ENCODE measurements at places on chromosomes 1 and 21.

DNA sequence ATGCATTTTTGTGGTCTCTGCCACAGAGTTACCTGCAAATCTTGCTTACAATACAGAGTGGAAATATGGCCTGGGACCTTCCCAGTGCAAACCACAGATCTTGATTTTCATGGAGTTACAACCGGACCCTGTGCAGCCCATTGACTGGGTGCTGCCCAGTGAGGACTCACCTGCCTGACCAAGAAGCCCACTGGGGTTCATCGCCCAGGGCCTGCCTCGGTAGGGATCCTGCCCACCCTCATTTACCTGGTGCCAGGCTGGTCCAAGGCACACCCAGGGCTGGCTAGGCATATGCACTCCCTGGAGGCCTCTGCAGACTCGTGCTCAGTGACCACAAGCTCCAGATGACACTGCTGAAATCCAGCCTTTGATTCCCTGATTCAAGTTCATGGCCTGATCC lies 572.7 kb downstream of the NPHP4 start:
- DNase-seq = no peak

DNA sequence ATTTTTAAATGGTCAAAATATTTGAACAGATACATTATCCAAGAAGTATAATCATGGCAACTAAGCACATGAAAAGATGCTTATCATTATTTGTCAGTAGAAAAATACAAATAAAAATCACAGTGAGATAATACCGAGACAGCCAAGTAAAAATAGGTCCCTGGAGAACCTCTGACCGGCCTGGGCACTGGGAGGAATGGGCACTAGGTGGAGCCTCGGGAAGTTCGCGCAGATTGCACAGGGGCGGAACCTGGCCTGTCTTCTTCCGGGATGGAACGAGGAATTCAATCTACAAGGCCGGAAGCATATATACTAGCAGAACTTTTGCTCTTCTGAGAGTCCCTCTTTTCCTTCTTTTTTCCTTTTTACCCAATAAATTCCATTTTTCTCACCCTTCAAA lies 148.5 kb upstream of the CHRM3 start:
- peak; percentile 7 for DNase-seq

- no peak for DNase-seq
These were observed 375.1 kb downstream of the NPHP4 start for GRCh38 chr1:5617179-5617520.

GRCh38 chr1:45796381-45796780 lies 7.0 kb upstream of the MAST2 start:
- no peak for DNase-seq

DNA sequence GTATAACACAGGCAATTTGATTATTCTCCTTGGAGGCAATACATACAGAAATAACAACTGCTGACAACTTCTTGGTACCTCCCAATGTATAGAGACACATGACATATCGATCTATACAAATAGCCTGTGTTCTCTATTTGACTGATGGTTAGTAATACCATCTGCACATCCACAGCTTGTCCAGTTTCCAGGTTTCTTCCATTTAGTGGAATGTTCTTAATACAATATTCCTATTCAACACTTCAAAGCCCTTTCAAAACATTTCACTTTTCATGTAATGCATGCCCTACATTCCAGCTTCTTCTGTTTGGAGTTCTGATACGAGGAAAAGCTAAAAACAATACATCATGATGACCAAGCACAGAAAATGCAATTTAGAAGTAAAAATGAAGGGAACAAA lies 37.0 kb upstream of the GORAB start:
- DNase-seq = no peak

- no peak for DNase-seq
These were observed 24.6 kb upstream of the KLF17 start for GRCh38 chr1:44094047-44094446.

DNA sequence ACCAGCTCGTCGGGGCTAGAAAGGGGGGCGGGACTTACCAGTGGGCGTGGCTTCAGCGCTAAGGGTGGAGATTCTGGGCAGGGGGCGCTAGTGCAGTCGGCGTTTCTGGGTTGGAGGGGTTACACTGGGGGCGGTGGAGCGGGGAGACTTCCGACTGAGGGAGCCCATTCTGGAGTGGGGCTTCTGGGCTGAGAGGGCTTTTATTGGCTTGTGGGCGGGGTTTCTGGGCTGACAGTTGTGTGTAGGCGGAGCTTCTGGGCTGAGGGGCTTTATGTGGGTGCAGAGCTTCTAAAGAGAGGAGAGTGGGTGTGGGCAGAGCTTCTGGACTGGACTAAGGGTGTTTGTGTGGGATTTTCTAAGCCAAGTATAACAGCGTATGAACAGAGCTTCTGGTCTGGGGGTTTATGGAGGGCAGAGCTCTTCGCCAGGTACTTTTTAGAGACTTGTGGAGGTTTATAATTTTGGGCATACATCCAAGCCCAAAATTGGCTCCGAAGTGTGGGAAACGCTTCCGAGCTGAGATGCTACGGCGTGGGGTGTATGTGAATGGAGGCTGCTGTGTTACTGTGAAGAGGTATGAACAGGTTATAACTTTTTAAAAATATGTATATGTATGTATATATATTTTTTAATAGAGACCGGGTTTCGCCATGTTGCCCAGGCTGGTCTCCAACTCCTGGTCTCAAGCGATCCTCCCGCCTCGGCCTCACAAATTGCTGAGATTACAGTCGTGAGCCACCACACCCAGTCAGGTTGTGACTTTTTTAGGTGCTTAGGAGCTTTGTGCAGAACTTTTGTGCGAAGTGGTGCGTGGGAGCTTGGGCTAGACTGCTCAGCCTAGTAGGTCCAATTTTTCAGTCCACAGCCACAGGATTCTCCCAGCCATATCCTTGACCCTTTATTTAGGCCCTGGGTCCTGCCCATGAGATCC lies 825 bp downstream of the TMEM39B start:
- DNase-seq = no peak

DNA sequence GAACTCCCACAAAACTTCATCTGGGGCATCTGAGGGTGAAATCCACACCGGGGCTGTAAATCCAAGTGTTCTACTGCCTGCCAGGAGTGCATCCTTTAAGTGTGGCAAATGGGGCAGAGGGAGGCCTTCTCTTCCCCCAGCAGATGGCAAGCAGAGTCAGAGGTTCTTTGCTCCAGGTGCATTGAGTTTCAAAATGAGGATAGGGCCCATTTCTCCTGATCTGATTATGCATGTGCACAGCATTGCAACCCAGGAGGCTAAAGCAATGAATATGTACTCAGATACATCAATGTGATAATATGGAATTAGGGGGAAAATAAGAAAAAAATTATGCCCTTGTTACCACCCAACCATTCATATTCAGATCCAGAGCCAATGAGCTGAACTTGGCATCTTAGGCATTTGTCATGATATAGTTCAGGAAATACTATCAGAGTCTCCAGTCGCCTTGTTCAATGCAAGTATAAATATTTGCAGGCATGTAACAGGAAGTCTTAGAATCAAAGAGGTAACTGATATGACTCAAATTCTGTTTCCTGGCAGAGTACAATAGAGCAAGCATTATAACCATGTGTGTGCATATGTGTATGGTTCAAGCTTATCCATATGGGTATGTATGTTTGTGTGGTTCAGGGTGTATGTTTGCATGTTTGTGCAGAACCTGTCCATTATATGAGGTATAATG lies 473.8 kb upstream of the PKN2 start:
- DNase-seq = no peak

GRCh38 chr1:227379555-227379892 lies 61.2 kb upstream of the CDC42BPA start:
- DNase-seq = no peak

DNA sequence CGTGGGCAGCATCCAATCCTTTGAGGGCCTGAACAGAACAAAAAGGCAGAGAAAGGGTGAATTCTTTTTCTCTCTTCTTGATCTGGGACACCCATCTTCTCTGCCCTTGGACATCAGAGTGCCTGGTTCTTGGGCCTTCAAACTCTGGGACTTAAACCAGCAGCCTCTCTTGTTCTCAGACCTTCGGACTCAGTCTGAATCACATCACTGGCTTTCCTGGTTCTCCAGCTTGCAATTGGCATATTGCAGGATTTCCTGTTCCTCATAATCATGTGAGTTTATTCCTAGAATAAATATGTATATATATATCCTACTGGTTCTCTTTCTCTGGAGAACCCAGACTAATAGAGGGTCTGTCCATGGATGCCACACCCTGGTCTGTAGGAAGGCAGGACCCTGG lies 16.3 kb upstream of the TENT5C start:
- no peak for DNase-seq

DNA sequence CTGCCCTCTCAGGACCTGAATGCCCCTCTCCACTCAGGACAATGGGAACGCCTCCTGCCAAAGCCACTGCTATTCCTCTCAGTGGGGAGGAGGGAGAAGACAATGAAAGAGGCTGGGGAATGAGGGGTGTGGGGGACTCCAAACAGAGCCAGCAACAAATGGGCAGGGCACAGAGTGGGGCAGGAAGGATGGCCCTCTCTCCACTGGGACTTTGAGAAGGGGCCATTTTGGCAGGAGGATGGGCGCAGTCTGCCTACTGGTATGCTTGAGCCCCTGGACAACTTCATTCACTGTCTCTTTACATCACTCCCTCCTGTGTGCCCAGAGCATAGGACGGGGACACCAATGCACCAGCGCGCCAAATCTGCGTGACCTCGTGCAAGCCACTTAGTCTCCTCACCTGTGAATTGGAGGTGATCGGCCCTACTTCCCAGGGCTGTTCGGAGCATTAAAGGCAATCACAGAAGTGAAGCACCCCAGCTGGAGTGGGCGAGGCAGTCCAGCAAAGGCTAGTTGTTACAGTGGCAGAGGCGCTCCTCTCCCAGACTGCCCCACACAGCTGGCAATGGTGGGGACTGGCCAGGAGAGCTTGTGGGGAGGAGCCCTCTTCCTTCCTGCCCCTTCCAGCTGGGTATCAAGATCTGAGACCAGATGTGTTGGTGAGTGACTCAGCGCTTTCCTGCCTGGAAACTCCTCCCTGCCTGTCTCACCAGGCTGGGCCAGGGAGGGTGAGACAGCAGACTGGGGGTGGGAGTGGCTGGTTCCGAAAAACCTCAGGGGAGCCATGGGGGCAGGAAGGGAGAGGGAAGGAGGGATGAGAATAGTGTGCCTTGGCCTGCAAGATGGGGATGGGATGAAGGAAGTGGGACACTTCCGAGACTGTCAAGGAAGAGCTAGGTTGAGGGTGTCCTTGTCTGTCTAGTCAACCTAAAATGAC lies 22.4 kb upstream of the SYNC start:
- DNase-seq = peak; percentile 65

DNA sequence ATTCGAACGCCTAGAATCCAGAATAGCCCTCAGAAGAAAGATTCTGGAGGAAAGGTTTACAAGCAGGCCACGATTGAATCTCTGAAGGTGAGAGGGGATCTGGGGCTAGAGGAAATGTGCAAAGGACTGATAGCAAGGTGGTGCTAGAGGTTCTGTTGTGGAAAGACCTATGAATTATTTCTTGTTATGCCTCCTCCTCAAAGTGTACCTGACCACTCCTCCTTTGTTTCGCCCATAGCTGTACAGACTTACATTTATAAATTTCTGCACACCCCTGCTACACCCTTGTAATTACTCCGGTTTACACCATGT lies 986 bp downstream of the TCEANC2 start:
- no peak for DNase-seq

GRCh38 chr1:8956461-8957349 lies 11.0 kb downstream of the CA6 start:
- no peak for DNase-seq

GRCh38 chr1:211632808-211633523 lies 42.5 kb downstream of the NEK2 start:
- DNase-seq = no peak

- no peak for DNase-seq
These were observed 106.4 kb downstream of the ZSCAN20 start for GRCh38 chr1:33578557-33579448.

DNA sequence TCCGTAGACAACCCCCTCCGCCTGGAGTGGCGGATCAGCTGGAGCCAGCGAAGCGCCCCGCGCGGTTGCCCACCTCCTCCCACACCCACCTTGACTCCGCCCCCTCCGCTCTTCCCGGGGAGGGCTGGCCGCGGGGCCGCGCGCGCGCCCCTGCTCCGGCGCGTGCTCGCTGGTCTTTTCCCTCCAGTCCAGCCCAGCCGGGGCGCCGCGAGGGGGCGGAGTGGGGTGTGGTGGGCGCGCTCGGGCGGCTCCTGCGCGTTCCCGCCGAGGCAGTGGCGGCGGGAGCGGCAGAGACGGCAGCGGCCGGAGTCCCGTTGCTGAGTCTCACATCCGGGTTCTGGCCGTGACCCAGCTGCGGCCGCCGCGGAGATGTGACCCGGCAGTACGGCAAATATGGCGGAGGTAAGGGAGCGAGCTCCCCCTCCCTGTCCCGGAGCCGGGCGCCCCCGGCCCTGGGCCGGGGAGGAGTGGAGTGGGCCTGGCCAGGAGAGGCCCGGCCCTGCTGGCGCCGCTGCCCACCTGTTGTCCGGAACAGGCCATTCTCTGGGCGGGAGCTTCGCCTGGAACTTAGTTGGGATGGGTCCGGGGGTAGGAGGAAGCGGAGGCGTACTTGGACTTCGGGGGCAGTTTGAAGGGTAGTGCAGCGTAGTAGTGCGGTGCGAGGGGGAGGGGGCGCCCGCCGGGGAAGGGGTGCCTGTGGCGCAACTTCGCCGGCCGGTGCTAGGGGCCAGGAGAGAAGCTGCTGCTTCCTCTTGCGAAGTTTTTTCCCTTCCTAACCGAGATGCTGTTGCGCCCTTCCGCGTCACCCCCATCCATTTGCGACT lies 5.4 kb downstream of the MIER1 start:
- DNase-seq = peak; percentile 91

DNA sequence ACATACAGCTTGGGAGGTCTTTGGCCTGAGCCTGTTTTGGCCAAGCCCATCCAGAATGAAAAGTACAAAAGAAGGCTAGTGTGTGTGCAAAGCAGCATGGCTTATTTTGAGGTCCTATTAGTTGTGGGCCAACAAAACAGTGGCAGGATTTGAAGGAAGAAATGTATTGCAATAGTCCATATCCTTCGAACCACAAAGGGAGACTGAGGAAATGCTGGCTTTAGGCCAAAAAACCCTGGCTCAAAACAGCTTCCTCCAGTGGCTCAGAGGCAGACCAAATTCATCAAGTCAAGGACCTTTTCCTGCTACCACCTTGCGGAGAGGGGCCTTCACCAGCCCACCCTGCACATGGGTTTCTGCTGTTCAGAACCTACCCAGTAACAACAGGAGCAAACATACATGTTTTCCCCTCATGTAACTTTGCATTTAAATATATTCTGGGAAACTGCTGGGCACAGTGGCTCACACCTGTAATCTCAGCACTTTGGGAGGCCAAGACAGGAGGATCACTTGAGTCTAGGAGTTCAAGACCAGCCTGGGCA lies 43.3 kb downstream of the VPS26C start:
- no peak for DNase-seq

DNA sequence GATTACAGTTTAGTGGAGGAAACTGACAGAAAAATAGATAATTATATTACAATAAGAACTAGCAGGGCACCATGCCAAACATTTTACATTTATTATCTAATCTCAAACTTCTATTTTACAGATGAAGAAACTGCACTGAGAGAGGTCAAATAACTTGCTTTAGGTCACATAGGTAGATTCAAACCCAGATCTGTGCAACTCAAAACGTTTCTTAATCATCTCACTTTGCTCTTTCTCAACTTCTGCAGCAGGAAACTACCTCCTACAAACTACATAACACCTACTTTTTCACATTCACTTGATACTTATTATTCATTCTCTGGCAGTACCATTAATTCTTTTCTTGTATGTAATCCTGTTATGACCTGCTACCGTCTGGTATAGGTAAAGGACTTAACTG lies 49.9 kb upstream of the BCL10 start:
- DNase-seq = no peak

GRCh38 chr1:59013928-59014279 lies 230.1 kb upstream of the JUN start:
- no peak for DNase-seq

- no peak for DNase-seq
These were observed 13.4 kb downstream of the HYI start for GRCh38 chr1:43440358-43440757.
